ENCODE measurements at places on chromosomes 5 and 9. TPM values are rescaled to one million over a fixed set of nuclear protein-coding genes. Genes with fewer than 3 reads are reported as not detected.

LCP2 gene
- total RNA-seq, result not detected

FGF18 gene
- total RNA-seq, result not detected

SEMA6A gene
- total RNA-seq, result 0.36 TPM

C9orf153 gene
- not detected for total RNA-seq

GNAQ gene
- 63.6 TPM for total RNA-seq

CAMSAP1 gene
- 19.5 TPM for total RNA-seq

F2RL1 gene
- 9.4 TPM for total RNA-seq
